Jurkat, Clone E6-1 (cell line): ENCODE measurements at places on chromosomes 7 and 10.

- peak; percentile 82 for DNase-seq
Measured at GRCh38 chr10:132447446-132448247, 50.6 kb downstream of the PWWP2B start.

DNA sequence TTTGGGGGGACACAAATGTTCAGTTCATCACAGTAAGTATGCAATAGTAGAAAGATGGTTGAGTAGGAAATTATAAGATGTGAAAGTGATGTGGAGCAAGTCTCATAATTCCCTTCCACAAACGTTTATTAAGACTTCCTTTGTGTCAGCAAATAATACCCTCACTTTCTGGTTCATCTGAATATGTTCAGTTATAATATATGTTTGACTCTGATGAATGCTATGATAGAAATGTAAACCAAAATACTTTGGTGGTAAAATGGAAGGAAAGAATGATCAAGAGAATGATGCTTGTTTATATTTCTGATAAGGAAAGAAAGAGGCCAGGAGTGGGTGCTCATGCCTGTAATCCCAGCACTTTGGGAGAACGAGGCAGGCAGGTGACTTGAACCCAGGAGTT lies 111.7 kb upstream of the PLXDC2 start:
- no peak for DNase-seq

DNA sequence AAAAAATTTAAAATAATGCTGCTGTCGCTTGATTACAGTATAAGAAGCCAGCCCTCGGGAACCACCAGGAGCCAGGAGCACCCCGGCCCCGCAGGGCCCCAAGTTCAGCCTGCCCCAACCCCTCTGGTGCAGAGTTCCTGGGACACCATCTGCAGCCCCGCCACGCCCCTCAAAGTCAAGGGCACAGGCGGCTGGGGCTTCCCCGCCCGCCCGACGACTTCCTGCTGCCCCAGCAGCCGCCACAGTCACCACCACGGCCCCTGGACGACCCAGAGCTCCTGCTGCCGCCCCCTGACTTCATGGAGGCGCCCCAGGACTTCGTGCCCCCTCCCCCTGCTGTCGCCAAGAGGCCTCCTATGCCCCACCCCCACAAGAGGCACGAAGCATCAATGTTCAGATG lies 103.6 kb upstream of the PDSS1 start:
- DNase-seq, result no peak

DNA sequence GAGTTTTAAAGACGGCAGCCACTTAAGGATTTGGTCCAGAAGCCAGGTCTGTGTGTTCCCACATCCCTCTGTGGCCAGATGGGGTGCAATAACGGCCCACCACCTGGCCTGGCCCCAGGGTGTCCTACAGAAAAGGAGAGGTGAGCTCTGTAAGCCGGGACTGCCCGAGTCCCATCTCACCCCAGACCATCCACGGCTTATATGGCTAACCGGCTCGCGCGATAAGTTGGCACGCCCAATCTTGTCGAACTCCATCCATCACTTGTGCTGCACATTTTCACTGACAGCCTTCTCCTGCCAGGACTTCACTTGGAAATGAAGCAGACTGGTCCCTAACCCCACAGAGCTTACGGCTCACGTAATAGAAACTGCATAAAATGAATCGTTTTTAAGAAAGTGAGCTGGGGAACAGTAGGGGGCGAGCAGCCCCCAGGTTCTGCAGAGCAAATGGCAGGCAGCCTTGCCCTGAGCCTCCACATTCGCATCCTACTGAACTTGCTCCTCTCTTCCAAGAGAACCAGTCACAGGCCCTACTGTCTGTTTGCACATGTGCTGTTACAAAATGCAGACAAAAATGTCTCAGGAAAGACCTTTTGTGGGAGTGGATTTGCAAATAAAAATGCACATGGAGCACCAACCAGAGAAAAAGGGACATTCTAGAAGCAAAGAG lies 98.2 kb downstream of the TNS3 start:
- DNase-seq, result no peak

GRCh38 chr10:111209692-111210091 lies 132.9 kb downstream of the ADRA2A start:
- DNase-seq, result no peak

DNA sequence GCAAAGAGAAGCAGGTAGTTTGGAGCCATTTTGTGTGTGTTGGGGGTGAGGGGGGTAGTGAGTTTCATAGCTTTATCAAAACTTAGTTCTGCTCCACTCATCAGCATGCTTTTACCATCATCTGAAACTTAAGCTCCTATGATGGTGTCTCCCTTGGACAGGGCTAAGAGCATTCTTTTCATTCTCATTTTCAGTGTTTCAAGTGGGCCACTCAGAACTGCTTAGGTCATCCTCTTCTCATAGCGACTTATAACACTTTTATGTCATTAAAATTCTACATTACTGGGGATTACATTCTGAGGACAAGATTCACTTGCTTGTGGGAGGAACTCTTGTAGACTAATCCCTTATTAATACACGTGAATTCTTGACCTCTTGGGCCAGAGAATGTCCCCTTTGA lies 649.4 kb downstream of the SUGCT start:
- no peak for DNase-seq

- peak; percentile 62 for DNase-seq
Measured at GRCh38 chr7:92178928-92179924, at the start of gene LRRD1. Gene LRRD1, minus strand, starts transcription at chr7:92179142. Its CDS starts 13,940 bp downstream, at chr7:92165202.

DNA sequence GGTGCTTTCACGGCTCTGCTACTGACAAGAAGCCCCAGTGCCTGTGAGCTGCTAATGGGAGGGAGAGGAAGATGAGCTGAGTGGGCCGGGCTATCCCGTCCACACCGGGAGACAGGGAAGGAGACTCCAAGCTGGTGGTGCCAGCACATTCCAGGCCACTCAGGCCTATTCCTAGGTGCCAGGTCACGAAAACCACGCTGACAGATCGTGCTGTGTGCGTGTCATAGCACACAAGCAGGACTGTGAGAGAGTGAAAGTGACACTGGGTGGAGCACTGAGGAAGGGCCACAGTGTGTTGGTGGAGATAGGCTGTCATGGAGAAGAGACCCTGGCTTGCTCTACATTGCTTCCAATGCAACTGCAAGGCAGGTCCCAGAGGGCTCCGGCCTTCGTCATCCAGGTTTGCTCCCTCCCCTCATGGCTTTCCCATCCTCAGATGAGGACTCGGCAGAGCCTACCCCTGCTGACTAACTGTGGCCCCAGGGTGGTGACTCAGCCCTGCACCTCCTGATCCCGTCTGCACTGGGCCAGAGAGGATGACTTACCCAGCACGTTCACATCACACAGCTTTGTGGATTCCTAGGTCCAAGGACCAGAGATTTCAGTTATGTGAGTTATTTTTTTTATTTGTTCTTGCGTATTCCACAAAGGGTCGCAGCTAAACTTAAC lies 167.3 kb downstream of the EGFR start:
- no peak for DNase-seq

- no peak for DNase-seq
Measured at GRCh38 chr7:39683216-39683845, 60.0 kb downstream of the RALA start.

DNA sequence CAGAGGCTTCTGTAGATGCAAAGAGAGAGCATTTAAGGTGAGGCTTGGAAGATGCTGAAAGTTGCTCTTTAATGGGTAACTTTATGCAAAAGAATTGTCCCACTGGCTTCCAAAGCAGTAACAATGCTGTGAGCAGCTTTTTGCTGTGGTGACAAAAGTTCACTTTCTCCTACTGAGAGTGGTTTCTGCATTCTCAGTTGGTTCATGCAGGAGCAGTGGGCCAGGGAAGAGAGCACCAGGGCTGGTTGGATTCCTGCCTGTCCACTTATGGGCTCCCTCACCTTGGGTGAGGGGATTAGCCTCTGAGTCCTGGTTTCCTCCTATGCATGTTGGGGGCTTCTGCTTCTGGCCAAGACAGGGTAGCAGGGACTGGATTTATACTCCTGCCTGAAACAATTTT lies 31.1 kb upstream of the GOLGA7B start:
- no peak for DNase-seq

GRCh38 chr10:22314852-22315251 lies 1.3 kb upstream of the COMMD3 start:
- no peak for DNase-seq

GRCh38 chr10:109727436-109727835 lies 195.9 kb downstream of the XPNPEP1 start:
- no peak for DNase-seq

DNA sequence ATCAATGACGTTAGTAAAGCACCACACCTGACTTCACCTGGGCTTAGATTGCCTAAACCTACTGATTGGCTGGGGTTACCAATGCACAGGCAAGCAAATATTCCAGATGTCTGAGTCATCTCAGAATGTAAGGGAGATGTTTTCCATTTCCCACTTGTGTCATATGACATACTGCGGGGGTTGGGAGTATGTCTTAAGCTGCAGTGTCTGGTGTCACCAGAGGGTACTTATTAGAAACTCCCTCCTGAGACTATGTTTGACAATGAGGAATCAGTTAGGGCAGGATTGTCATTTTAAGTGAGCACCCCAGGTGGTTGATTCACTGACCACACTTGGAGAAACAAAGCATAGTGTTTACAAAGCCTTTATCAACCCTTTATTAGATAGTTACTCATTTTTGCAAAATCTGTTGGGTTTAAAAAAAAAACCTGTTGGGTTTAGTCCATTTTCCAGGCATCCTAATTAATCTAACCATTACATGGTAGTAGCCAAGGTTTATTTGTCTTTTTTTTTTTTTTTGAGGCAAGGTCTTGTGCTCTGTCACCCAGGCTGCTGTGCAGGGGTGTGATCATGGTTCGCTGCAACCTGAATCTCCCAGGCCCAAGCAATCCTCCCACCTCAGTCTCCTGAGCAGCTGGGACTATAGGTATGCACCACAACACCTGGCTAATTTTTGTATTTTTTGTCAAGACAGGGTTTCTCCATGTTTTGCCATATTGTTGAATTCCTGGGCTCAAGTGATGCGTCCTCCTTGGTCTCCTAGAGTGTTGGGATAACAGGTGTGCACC lies 72.5 kb downstream of the CDK6 start:
- DNase-seq, result peak; percentile 73

GRCh38 chr7:128104108-128104742 lies 73.0 kb upstream of the LRRC4 start:
- no peak for DNase-seq
